ENCODE measurements at places on chromosomes 4 and X.

DNA sequence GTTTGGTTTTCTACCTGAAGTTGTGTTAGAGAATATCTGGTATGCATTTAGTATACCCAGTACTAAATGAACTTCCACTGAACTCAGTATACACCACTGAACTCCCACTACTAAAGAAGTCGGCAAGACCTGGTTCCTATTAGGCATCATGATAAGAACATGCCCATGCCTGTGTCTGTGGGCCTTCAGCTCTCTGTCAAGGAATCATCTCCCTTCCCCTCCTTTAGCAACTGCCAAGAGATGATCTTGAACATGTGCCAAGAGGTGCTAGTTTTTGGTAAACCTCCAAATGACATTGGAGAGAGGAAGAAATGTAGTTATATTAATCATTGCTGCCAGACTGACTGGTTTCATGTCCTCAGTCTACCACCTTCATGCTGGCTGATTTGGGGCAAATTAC, 113.2 kb downstream of the ATP10D start:
- no peak for DNase-seq

DNA sequence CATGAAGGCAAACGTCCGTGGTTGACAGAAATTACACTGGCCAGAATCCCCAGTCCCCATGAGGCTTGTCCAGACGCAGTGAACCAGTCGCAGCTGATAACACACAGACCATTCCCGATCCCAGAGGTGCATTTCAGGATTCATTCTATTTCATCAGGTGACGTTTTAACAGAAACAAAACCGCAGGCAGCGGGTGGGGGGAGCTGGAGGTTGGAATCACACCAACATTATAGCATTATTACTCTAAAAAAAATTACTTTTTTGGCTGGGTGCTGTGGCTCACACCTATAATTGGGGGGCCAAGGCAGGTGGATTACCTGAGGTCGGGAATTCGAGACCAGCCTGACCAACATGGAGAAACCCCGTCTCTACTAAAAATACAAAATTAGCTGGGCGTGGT, 25.2 kb downstream of the NOP14 start:
- no peak for DNase-seq

DNA sequence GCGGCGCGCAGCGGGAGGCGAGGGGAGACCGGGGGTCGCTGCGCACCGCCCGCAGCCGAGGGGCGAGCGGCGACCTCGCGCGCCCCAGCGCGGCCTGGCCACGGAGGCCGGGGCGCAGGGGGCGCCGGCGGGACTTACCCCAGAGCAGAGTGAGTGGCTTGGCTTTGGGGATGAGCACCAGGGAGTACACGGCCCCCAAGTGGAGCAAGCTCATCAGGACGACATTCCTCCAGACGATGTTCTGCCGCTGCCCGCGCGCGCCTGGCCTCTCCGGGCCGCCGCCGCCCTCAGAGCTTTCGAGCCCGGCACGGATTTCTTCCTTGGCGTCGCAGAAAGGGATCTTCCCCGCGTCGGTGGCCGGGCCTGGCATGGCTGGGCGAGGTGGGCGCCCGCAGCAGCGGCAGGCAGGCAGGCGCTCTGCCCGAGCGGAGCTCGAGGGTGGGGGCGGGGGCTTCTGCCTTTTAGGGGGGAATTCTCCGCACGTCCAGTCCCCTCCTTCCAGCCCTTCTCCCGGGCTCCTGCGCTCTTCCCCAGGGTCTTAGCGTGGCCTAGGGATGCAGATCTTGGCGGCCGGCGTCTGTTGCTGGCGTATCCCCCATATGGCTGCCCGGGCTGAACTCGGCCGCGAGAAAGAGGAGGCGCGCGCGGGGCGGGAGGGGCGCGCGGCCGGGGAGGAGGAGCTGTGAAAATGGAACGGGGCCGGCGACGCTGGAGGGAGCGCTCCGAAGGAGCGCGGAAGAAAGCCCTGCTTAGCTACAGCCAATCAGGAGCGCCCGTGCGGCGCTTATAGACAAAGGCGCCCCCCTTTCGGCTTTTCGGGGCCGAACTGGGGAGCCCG, at the start of gene SCD5:
Gene SCD5 (minus strand): TSS at position 629 of the 838 bp plus-strand sequence. CDS start 259 bp downstream, at position 370.
- DNase-seq = peak; percentile 81

- no peak for DNase-seq
These were observed 189.0 kb downstream of the AR start for GRCh38 chrX:67732864-67733263.

DNA sequence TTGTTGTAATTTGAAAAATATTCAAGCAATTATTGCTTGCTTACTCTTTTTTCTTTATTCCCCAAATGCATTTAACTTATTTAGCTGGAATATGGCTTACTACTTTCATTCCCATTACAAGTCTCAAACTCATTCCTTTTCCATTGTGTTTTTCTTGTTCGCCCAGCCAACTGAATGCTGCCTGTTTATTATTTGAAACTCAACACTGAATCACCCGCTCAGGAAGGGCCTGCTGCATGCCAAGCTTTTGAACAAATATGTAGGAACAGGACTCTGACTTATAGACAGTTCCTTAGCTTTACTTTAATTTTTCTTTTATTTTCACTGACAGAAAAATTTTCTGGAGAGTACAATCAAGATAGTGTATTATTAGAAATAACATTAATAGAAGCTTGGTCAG, 12.9 kb downstream of the PCDH18 start:
- DNase-seq = no peak

DNA sequence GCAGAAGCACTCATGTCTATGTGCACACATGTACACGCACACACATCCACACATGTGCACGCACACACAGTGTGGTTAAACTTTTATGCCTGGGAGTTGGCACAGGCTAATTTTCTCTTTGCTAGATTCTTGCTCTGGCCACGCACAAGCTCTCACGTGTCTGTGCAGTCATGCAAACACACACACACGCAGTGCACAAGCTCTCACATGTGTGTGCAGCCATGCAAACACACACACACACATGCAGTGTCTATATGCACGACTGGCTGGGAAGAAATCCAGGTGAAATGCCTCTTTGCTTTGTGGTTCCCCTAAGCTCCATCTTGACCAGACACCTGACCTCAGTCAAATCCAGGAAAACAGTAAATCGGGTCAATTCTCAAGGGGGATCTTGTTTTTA, 138.0 kb downstream of the SHOX start:
- no peak for DNase-seq

- DNase-seq = no peak
These were observed 41.6 kb downstream of the ARHGAP10 start for GRCh38 chr4:147773261-147774184.

- no peak for DNase-seq
These were observed 95.9 kb downstream of the CFAP299 start for GRCh38 chr4:80431203-80431965.

GRCh38 chr4:177964693-177965168, 522.5 kb upstream of the AGA start:
- DNase-seq = no peak

- DNase-seq = no peak
These were observed 33.3 kb downstream of the IL2 start for GRCh38 chr4:122423246-122423645.

- DNase-seq = peak; percentile 45
These were observed 33.6 kb downstream of the PITX2 start for GRCh38 chr4:110589297-110589696.

GRCh38 chrX:106874075-106874474, 29.1 kb downstream of the RIPPLY1 start:
- peak; percentile 34 for DNase-seq

- no peak for DNase-seq
These were observed 77.5 kb upstream of the CLCN4 start for GRCh38 chrX:10079231-10079630.

DNA sequence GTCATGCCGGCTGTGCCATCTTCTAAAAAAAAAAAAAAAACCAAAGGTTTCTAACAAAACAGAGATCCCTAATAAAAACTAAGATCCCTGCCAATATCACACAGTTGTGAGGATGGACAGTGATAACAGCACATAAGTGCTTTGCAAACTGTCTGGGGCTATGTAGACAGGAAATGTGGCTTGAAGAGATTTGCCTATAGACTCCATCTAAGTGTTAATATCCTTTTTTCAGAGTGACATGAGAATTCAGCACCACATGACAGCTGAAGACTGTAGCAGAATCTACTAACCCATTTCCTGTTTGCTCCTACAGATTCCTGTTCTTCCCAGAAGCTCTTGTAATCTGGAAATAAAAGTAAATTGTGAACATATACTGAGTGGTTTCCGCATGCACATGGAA, 215.4 kb downstream of the KDR start:
- DNase-seq = no peak

DNA sequence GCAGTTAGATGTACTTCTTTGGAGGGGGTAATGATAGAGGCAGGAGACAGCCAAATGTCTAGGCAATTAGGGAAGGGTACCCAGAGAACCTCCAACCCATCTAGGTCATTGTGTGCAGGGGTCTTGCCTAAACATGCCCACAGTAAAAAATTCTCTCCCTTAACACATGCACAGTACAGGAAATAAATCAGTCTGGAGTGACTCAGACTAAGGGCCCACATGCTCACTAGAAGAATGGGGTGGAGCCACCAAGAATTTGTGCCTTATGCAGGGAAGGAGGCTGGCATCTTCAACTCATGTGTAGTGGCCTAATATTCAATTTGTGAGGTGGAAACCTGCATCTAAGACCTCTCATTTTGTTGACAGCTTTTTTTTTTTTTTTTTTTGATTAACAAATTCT, 945.3 kb upstream of the GRIA3 start:
- no peak for DNase-seq

DNA sequence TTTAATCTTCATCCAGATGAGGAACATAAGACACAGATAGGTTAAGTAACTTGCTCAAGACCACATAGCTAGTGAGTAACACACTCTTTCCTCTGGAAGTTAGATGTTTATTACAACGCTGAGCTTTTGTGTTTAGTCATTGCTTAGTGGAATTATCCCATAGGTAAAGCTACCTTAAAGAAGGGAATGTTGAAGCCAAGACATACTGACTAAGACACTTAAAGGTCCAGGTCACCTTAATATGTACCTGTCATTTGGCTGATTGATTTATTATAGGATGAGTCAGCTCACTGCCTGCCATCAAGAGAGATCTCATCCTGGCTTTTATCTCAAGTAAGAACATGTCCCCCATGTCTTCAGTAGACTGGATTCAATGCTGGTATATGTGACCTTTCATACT, 53.4 kb downstream of the KDR start:
- no peak for DNase-seq

DNA sequence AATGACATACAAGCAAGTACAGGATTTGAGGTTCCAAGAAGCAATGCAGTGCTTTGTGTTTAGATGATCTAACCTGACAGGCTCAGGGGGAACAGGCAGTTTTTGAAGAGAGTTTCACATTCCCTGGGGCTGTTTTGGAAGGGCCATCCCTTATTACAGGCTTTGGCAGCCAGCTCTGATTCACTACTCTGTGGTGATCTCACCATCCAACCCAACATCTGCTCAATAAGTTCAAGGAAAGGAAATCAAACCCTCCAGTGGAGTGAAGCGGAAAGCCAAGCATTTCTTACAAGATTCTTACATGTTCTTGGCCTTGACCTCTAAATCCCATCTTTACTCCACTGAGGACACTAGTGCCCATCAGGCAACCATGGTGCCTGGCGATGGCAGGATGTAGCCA, 7.5 kb downstream of the IDS start:
- no peak for DNase-seq

DNA sequence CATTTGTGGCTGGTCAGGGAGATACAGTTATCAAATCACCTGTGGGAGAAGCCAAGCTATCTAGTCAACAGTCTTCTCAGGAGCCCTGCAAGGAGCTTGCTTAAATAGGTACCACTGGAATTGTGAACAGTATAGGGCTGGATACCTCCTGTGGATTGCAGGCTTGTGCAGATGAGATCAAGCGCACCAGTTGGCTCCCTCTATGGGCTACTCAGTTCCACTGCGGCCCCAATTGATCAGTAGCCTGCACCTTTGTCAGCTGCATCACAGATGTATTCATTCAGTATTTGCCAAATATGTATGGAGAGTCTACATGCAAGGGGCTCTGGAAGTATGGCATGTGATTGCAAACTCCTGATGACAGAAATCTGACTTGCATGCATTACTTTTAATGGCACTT, 28.6 kb downstream of the TEX13A start:
- peak; percentile 2 for DNase-seq

- DNase-seq = no peak
These were observed 52.8 kb downstream of the NFKB1 start for GRCh38 chr4:102553982-102554381.

DNA sequence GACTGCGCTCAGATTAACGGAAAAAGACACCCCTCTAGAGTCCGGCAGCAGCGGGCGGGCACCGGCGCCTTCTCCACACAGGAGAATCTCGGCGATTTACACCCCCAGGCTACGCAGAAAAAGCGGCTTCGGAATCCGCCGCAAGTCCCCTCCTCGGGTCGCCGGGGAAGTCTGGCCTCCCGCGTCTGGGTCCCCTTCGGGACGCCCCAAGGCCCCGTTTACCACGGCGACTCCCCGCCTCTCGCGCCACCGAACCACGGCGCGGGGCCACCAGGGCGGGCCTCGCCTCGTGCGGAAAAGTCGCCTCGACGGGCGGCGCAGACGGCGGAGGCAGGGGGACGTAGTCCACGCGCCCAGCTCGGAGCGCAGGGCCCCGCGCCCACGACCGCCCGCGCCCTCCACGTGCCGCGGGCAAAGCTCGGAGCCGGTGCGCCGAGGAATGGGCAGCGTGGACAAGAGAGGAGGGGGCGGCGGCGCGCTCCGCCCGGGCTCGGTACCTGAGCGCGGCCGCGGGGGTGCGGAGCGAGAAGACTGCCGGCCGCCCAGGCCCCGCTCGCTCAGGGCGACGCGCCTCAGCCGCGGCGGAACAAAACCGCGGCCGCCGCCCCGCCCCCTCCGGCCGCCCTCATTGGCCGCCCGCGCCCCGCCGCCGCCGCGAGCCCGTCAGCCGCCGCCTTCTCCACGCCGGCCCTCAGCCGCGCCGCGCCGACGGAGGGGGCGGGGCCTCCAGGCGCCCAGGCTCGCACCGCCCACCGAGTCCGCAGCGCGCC, at the start of gene FAM53A:
Gene FAM53A (minus strand): TSS at position 578 of the 770 bp plus-strand sequence. CDS start 15,572 bp downstream, outside the sequence.
- peak; percentile 93 for DNase-seq

DNA sequence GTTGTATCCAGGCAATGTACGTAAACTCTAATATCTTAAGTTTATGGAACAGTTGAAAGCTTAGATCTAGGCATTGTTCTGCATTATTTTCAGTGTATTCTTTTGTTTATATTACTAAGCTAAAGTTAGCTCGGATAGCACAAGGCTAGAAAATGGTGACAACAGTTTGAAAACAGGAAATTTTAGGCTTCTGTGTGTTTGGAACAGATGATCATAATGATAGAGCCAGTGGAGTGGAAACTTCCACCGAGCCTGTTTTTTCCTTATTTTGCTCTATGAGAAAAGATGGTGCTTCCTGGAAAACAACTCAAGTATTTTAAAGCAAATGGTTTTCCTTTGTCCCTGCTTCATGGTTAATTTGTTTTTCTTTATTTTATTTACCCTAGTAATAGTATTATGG, 70.8 kb downstream of the GAB1 start:
- DNase-seq = no peak

GRCh38 chr4:1382776-1383727, 23.2 kb downstream of the NKX1-1 start:
- DNase-seq = no peak

DNA sequence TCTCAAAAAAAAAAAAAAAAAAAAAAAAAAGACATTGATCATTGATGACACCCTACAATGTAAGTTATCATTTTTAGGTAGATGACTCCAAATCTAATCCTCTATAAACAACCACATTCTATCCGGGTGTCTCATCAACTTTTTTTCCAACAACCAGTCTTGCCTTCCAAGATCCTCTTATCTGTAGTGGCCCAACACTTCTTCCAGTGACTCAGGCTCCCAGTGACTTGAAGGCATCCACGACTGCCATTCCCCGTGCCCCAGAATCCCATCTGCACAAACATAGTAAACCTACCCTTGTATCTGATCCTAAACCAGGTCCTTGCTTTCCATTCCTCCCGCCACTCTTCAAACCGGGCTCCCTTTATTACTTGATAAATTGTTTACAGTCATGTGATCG, 15.6 kb upstream of the TSPAN5 start:
- no peak for DNase-seq

All from LoVo (cell line).